Activated T-helper 1 cell treated with anti-CD3 and anti-CD28 coated beads, Interleukin-2, amount 50 U/mL, for 16 hours (primary cell): ENCODE measurements at places on chromosomes 16 and 17.

GRCh38 chr16:30697264-30698138 is 1.5 kb upstream of the SRCAP start:
- DNase-seq: no peak

DNA sequence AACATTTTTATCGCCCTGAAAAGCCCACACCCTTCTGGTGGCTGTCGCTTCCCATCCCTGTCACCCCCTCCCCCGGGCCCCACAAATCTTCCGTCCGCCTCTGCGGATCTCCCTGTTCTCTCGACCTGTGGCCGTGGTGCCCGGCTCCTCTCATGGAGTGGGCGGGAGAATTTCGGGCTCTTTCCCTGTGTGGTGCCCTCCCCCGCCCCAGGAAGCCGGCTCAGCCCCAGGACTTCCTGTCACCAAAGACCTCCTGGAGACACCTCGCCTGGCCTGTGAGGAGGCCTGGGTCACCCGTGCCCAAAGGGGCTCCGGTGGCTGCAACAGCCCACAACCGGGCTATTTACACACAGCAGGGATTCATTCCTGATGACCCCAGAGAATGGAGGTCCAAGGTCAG is 26.1 kb upstream of the UBE2I start:
- DNase-seq: no peak

GRCh38 chr16:51408357-51408756 is 257.3 kb upstream of the SALL1 start:
- no peak for DNase-seq

GRCh38 chr16:78291604-78292003 is 192.2 kb downstream of the WWOX start:
- DNase-seq: no peak

GRCh38 chr17:29903471-29903870 is 26.6 kb downstream of the SSH2 start:
- DNase-seq: no peak

- DNase-seq: no peak
Observed at GRCh38 chr16:71927787-71928186, 32.5 kb downstream of the IST1 start.

GRCh38 chr17:6779411-6779810 is 3.4 kb downstream of the FBXO39 start:
- no peak for DNase-seq

DNA sequence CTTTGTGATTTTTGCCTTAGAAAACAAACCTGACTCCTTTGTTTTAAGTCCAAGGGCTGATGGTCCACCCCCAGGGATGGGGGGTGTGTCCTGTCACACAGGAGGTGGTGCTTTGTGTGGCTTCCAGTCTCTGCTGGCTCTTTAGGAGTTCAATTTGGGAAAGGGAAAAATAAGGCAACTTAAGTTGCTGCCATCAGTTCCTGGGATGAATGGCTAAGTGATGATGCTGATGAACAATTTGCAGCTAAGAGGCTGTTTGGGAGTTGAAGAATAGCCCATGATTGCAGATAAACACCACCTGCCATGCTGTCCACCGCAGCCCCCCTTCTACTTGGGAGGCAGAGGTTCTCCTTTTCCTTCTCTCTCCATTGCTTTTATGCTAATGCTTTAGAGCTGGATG is 40.2 kb downstream of the ARL4D start:
- no peak for DNase-seq

DNA sequence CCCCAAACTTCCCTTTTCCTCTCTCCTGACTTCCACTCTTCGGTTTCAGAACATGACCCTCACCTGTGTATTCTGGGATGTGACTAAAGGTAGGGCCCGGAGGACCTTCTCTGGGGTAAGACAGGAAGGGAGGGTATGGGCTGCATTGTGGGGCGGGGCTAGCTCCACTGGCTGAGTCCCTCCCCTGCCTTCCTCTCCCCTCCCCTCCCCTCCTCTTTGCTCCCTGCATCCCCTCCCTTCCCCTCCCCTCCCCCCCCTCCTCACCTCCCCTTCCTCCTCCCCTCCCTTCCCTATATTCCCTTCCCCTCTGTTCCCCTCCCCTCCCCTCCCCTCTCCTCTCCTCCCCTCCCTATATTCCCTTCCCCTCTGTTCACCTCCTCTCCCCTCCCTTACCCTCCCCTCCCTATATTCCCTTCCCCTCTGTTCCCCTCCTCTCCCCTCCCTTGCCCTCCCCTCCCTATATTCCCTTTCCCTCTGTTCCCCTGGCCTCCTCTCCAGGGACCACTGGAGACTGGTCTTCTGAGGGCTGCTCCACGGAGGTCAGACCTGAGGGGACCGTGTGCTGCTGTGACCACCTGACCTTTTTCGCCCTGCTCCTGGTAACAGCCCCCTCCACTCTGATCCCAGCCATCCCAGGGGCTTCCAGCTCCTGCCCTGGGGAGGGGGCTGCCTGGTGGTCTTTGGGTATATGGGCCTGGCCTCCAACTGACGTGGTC is 11.8 kb downstream of the ADGRG3 start:
- DNase-seq: no peak

DNA sequence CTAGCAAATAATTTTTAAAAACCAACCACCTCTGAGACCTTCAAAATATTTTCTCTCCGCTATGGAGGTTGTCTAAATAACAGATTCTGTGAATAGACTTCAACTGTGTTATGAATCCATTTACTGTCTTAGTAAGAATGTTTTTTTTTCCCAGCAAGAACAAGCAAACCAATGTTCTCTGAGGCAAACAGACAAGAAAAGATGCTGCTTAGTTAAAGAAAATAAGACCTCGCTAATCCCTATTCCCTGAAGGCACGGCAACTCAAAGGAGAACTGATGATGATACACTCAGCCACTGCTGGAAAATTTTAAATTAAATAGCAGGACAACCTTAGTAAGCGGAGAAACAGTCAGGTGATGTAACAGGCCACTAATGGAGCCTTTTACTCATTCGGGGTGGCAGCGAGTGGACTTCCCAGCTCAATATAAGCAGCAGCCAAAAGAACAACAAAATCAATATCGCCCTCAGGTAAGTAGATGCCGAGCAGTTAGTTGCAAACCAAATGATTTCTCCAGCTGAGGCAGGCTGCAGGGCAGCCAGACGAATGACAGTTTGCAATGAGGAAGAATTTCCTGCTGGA is 81.8 kb downstream of the CPPED1 start:
- DNase-seq: no peak

DNA sequence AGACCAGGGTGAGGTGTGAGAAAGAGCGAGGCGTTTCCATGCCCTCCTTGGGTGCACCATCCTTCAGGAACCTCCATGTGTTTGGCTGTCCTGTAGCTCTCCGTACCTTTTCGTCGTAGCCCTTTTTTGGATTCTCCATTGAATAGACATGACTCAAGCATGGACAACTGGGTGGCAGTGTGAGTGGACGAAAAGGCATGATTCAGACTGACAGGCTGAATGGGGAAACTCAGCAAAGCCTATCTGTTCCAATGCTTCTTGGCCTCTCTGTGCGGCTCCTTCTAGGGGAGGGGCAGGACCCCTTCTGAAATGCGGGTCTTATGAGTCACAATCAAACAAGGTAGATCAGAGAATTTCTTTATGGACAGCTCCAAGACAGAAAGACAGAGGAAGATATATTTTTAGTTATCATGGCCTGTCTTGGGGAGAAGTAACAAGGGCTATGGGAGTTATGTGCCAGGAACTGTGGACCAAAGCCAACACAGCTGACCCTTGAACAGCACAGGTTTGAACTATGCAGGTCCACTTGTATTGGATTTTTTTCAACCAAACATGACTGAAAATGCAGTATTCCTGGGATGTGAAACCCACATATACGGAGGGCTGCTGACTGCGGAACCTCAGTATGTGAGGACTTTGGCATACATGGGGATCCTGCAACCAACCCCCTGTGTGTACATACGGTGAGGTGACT is 22.9 kb downstream of the ADORA2B start:
- DNase-seq: no peak

GRCh38 chr17:76996741-76997694 is 128.8 kb downstream of the MGAT5B start:
- DNase-seq: no peak

GRCh38 chr16:89018282-89019158 is 41.5 kb upstream of the CBFA2T3 start:
- no peak for DNase-seq

GRCh38 chr17:17508646-17509591 is 12.7 kb upstream of the RASD1 start:
- no peak for DNase-seq

DNA sequence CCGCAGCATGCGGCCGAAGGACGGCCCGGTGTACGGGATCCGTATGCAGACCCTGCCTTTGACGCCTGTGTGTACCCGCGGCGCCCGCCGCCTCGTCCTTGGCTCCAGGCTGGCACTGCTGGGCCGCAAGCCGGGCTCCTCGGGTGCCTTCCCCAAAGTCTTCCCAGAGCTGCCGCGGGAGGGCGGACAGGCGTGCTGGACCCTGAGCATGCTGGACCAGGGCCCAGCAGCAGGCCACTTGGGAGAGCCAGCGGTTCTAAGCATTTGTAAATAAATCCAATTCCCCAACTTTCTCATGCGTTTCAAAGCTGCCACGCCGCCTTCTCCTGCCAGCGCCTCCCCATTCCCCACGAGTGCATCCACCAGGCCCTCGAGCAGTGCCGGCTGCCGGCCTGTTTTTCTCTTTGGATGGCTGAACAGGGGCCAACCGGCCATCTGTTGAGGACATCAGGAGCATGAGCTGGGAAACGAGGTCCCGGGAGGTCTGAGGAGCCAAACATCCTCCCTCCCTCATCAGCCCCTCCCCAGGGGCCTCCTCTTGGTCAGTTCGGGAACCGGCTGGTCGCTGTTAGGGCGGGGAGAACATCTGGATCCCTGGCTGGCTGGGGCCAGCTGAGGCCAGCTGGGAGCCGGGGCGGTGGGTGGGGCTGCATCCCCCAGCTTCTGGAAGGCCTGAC is 20.5 kb upstream of the PABPN1L start:
- DNase-seq: no peak

DNA sequence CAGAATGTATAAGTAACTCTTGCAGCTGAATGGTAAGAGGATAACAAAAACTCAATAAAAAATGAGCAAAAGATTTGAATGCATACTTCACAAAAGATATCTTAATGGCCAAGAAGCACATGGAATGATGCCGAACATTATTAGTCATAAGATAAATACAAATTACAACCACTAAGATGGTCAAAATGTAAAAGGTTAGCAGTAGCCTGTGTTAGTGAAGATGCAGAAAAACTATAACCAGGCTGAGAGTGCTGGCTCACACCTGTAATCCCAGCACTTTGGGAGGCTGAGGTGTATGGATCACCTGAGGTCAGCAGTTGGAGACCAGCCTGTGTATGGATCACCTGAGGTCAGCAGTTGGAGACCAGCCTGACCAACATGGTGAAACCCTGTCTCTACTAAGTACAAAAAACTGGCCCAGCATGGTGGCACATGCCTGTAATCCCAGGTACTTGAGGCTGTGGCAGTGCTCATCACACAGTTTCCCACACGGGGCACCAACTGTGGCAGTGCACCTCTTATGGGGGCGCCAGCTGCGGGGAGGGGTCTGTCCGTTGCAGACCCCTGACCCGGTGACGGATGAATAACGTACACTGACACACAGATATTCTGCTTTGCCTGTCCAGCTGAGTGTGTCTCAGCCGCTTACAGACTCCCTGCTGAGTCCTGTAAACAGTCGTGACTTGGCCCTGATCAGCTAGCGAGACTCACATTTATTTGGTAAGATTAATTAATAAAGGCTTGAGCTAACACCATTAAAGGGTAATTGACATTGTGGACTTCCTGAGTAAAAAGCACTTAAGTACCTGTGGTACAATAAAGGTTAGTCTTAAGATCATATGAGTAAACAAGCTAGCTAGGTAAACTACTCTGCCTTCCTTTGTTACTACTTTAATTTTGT is 45.7 kb upstream of the FAM20A start:
- DNase-seq: no peak

DNA sequence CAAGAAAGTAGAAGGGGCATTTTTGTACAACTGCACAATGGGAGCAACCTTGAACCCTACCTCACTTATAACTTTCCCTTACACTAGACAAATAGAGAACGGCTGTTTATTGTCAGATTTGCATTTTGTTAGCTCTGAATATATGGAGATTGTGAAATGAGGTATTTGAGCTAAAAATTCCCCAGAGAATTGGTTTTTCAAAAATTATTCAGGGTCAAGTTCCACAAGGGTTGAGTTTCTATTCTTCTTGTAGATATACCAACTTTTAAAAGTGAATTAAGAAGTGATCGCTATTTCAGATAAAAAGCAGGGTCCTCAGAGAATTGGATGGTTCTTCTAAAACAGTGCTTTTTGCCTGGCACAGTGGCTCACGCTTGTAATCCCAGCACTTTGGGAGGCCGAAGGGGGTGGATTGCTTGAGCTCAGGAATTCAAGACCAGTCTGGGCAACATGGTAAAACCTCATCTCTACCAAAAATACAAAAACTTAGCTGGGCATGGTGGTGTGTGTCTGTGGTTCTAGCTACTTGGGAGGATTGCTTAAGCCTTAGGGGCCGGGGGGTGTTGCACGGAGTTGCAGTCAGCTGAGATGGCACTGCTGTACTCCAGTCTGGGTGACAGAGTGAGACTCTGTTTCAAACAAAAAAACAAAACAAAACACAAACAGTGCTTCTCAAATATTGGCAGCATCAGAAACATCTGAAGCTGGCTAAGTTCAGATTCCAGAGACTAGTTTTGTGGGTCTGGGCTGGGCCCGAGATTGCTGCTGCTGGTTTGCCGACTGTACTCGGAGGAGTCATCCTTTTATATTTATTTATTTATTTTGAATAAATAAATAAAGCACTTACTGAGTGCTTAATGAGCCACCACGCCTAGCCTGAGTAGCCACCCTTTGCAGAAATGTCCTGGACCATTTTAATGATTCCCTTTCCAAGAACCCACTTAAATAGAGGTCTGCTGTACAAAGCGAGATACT is 50.9 kb downstream of the PECAM1 start:
- DNase-seq: no peak

- no peak for DNase-seq
Observed at GRCh38 chr16:13791095-13791494, 128.9 kb upstream of the ERCC4 start.

DNA sequence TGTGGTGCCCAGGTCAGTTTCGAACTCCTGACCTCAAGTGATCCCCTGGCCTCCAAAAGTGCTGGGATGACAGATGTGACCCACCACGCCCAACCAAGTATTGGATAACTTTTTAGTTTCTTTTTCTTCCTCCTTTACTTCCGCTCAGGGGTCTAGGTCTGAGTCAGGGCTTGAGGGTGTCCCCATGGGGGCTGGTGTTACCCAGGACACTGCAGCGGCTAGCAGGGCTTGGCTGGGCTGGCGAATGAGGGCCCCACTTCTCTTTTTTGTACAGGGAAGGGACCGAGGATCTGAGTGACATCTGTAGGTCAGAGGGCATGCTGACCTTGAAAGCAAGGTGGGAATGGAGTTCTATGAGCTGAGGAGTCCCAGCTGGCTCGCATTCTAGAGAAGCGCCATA is 24.9 kb downstream of the RAB11FIP3 start:
- DNase-seq: no peak

DNA sequence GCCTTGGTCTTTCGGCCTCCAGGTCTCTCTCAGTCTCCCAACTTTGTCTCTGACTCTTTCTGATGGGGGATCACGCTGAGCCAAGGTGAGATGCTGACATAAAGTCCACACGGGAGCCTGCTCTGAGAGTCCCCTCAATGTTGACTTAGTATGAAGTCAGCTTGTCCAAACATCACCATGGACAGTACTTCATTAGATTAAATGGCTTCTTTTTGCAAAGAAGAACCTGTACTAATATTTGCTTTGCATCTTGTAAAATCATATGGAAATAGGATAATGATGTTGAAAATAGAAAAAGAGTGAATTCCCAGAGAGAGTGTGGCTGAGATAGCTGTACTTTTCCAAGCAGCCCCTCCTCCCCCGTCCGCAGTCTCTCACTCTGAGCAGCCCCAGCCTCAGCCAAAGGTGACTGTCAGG is 56.7 kb upstream of the SIAH1 start:
- no peak for DNase-seq

- DNase-seq: peak; percentile 25
Observed at GRCh38 chr17:1229349-1229899, 40.8 kb upstream of the BHLHA9 start.
